ENCODE measurements at places on chromosomes 12 and 14.

GRCh38 chr14:103501921-103502669 lies 20.5 kb downstream of the CKB start:
- DNase-seq, result no peak

DNA sequence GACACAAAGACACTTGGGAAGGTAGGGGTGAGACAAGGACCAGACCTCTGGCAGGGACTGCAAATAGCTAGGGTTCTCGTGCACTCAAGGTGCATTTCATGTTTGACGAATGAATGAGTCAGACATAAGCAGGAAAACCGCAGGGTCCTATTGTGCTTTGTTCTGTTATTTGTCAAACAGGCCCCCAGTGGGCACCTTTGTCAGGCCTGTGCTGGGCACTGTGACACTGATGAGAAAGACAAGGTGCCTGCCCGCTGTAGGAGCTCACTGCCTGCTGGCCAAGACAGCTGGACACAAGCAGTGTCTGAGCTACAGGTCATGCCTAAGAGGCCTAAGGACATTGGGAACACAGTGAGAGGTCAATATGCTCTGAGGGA lies 2.3 kb downstream of the OTUB2 start:
- no peak for DNase-seq

DNA sequence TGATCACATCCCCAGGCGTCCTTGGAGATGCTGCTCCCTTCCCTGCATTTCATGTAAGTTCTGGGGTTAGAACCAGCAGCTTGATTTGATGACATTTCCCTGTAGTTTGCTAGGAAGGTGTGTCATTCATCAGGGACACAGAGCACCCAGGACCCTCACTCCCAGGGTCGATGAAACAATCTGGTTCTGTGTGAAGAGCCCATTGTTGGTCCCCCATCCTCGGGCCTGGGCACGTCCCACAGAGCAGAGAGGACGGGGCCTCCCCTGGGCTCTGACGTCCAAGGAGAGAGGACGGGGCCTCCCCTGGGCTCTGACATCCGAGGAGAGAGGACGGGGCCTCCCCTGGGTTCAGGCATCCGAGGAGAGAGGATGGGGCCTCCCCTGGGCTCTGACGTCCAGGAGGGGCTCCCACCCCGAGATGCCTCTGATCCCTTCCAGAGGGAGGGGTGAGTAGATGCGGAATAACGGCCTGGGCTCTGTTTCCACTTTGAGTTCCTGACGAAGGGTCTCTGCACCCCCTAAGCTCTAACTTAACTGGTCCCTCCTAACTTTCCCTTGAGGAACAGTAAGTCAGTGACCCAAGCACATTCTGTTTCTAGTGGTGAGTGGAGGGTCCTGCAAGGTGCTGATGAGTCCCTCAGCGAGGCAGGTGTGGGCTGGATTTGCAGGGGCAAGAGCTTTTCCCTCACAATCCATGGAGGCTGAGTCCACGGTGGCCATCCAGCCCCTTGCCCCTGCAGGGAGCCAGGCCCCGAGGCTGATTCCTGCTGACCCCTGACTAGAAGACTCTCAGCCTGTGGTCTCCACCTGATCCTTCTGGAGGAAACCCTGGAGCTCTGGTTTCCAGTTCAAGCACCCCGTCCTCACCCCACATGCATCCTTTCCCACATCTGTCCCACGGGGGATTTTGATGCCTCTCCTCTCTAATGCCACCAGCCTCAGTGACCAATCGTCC lies 35.5 kb upstream of the SFSWAP start:
- no peak for DNase-seq

DNA sequence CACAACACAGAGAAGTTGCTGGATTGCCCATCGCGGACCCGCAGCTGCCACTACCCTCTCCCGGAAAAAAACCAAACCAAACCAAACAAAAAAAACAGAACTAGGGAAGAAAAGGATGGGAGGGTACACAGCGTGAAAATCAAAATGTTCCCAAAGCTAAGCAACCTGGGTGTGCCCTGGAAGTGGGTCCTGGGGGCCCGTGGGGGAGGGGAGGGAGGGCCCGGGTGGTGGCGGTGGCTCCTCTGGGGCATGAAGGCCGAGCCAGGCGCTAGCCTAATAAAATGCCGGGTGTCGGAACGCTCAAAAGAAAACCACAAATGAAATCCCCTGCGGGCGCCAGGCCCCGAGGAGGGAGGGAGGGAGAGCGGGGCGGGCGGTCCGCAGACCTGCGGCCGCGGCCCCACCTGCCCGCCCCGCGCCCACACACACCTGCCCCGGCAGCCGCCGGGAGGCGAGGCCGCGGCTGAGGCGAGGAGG lies 787 bp downstream of the HECTD4 start:
- no peak for DNase-seq

- DNase-seq, result no peak
Measured at GRCh38 chr14:67963960-67964812, 144.6 kb downstream of the RAD51B start.
